Chondrocyte (in vitro differentiated cells): ENCODE measurements at places on chromosomes 13 and 19. TPM values are rescaled to one million over a fixed set of nuclear protein-coding genes. Genes with fewer than 3 reads are reported as not detected.

GRCh38 chr19:49987159-49987698 lies 26.3 kb upstream of the SIGLEC11 start:
- no peak for DNase-seq
- no peak overlapping the region for H3K27ac ChIP-seq
- H3K27me3 ChIP-seq = no peaks in the 10 kb centered on the region

DNA sequence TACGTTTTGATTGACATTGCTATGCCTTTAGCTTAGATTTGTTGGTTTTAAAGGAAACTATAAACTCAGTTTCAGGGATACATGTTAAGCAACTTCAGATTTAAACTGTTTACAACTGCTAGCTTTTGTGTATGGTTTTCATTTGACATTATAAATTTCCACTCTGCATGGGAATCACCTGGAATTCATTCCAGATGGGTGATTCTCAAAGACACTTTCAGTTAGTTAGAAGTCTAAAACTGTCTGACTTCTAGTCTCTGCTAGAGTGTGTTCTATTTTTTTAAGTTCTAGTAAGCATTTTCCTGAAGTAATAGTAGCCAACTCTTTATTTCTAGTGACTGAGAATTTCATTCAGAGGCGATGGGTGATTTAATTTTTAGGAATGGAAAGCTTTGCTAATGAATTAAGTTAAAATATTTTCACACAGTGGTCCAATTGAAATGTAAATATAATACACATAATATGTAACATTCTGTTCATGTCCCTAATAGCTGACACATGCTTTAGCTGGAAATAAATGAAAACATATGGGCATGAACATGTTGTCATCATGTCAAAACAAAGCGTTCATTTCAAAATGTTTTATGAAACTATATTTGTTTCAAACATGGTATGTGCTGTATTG lies 58.3 kb upstream of the CSNK1A1L start:
- DNase-seq = no peak
- H3K36me3 ChIP-seq = peaks cover 17% of the 10 kb centered on the region
- peaks cover 16% of the 10 kb centered on the region for H3K4me1 ChIP-seq
- no peaks in the 10 kb centered on the region for H3K27me3 ChIP-seq
- H3K4me3 ChIP-seq = no peak overlapping the region

DNA sequence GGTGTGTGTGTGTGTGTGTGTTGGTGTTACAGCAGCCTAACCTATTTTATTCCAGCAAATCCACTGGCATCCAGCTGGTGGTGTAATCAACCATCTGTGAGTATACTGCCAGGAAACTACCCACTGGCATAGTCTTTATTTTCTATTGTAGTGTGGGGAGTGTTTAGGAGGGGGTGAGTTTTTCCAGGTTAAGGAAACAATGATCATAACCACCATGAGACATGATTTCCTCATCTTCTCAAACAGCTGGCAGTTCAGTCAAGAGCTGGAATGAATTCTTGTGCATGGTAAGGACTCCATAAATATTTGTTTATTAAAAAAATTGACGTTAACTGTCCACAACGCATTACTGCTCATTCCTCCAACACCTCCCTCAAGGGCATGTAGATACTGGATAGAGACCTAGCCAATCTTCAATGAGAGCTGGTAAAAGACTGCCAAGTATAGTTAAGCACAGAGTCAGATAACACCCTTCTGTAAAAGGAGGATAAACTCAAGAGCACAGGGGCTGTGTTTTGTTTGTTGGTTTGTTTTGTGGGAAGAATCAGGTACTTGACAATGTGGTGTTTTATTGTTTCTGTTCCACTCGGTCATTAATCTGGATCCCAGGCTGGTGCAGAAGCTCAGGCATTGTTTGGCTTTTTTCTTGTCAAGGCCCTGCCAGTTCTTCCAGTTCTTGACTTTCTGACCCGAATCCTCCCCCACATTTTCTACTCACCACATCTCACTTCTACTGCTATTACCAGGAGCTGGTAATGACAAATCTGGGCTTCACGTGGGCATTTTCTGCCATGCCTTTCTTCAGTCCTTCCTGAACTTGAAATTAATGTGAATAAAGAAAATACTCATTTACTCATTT lies 31.6 kb upstream of the SLC46A3 start:
- H3K4me1 ChIP-seq = peaks cover 56% of the 10 kb centered on the region
- no peaks in the 10 kb centered on the region for H3K27me3 ChIP-seq
- H3K4me3 ChIP-seq = no peak overlapping the region
- no peak for DNase-seq
- H3K27ac ChIP-seq = no peak overlapping the region

DNA sequence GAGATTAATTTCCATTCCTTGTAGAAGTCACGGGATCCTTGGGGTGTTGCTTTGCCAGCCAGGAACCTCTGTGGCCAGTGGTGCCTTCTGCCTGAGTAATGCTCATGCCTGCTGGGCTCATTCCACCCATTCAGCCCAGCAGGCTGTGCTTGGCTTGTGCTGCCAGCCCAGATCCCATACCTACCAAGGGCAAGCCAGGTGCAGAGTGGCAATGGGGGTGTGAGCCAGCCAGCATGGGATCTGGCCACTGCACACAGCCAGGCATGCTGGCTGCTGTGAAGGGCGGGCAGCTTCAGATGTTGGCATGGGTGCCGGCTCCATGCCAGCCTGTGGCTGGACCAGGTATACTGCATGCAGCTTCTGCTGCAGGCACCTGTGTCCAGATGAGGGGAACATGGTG lies 42.5 kb downstream of the WDFY2 start:
- no peaks in the 10 kb centered on the region for H3K27me3 ChIP-seq
- peaks cover 57% of the 10 kb centered on the region for H3K4me1 ChIP-seq
- H3K27ac ChIP-seq = no peak overlapping the region
- no peak for DNase-seq
- no peaks in the 10 kb centered on the region for H3K36me3 ChIP-seq
- no peak overlapping the region for H3K4me3 ChIP-seq

- no peak for DNase-seq
- peaks cover 49% of the 10 kb centered on the region for H3K27me3 ChIP-seq
- H3K27ac ChIP-seq = no peak overlapping the region
- no peak overlapping the region for H3K4me3 ChIP-seq
These were observed 19.9 kb upstream of the ARHGEF7 start for GRCh38 chr13:111095031-111095840.

ATP1A3 gene
- total RNA-seq = 0.10 to 0.85 TPM (median 0.64 TPM) in 3 replicates

STXBP2 gene
- 2.7 to 10.2 TPM (median 8.1 TPM) in 3 replicates for total RNA-seq

LMTK3 gene
- total RNA-seq = 0.48 to 0.67 TPM (median 0.54 TPM) in 3 replicates
